ENCODE measurements at places on chromosomes 16 and 17.

DNA sequence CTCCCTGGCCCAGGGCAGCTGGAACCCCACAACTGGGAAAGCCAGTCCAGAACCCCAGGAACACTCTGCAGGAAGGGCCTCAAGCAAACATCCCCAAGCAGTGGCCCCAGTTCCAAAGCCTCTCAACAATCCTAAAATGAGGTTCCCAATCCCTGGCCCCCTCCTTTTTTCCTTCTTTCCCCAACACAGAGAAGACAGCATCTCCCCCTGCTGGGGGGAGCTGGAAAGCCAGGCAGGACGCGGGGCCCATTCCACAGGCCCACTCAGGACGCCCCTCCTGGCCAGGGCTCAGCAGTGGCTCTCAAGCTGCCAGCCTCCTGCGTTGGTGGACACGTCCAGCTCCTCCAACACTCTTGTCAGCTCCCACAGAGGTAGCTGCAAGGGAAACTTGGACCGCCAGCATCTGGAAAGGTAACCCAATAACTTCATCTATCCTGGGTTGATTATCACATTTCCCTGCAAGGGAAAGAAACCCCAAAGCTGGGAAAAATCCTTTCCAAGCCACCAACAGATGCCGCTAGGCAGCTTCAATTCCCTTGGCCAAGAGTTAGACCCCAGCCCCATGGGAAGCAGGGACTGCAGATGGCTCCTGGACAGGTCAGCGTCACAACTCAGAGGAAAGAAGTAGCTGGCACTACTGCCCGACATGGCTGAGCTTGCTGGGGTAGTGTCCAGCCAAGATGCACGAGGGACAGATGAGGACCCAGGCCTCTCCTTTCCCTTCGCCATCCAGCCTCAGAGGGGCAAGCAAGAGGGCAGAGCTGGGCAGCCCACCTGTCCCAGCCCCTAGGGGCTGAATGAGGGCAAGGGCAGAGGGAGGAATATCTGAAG is 7.6 kb downstream of the HDAC5 start:
- no peak for DNase-seq

GRCh38 chr16:84729716-84730320 is 30.0 kb downstream of the USP10 start:
- DNase-seq = no peak

DNA sequence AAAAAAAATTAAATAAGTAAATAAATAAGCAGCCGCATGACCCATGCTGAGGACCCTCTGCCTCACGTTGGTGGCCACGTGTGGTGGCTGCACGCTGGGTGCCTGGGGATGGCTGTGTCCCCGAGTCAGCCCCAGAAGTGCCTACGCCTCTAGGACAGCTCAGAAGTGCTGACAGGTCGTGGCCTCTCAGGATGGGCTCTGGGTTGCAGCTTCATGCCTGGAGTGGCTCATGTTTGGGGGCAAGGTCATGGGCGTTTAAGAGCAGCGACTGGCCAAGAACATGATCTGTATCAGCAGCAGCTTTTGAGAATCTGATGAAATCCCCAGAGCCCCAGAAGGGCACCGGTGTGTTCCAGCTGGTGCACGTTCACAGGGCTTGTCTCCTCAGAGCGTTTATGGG is 26.8 kb upstream of the CAPN15 start:
- no peak for DNase-seq

DNA sequence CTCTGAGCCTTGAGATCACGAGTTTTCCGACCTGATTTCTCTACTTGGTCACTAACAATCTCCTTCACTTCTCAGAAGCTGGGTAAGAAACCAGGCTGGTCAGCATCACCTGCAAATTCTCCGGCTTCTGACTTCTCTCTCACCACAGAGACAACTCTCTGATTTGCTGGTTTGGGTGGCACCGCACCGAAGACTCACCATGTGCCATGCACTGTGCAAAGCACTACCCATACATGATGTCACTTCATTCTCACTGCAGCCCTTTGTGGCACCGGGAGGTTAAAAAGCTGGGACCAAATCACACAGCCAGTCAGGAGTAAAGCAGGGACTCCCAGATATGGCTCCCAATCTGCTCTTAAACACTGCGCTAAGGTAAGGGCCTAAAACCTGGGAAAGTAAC is 647 bp downstream of the VAC14 start:
- DNase-seq = no peak

DNA sequence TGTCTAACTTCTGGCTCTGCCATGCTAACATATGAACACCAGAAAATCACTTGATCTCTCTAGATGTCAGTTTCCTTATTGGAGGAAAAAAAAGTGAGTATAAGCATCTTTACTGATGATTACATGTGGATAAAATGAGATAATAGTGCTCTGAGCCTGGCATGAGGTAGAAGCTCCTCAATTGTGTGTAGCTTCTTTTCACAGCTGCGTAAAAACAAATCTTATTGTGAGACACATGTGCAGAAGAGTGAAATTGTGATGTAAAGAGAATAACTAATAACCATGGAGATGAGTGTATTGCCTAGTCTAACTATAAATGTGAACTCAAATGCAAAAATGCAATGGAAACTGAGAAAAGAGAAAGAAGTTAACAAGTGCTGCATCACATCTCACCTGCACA is 44.7 kb downstream of the CDH11 start:
- DNase-seq = no peak

DNA sequence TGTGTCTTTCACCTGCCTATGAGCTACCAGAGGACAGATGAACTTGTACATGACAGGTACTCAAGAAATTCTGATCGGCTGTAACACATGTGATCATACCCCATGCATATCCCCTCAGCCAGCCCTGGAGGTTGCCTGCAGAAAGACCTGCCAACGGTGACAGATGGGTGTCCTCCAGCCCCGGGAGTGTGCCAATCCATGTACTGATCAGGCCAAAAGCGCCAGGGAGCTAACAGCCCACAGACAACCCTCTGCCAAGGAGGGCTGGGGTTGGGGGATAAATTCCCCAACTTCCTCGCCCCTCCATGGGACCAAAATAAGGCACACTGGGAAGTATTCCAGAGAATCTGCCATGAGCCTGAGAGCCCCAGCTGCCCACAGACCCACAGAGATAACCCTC is 189.4 kb downstream of the CCT6B start:
- no peak for DNase-seq

GRCh38 chr17:57404073-57404472 is 147.8 kb downstream of the MSI2 start:
- no peak for DNase-seq

DNA sequence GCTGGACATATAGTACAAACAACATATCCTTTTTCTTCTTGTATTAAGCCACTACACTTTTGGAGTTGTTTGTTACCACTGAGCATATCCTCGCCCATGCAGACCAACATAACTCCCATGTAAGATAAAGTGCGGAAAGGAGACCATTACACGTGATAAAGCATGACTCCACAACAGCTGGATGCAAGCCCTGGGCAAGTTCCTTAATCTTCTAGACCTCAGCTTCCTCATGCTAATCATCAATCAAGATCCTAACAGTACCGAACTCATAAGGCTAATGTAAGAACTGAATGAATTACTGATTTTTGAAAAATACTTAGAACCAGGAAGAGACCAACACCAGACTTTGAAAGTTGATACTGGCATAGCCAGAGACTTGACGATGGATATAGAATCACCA is 47.0 kb upstream of the GSG1L start:
- DNase-seq = no peak

GRCh38 chr16:50833929-50834328 is 92.0 kb downstream of the CYLD start:
- DNase-seq = no peak

DNA sequence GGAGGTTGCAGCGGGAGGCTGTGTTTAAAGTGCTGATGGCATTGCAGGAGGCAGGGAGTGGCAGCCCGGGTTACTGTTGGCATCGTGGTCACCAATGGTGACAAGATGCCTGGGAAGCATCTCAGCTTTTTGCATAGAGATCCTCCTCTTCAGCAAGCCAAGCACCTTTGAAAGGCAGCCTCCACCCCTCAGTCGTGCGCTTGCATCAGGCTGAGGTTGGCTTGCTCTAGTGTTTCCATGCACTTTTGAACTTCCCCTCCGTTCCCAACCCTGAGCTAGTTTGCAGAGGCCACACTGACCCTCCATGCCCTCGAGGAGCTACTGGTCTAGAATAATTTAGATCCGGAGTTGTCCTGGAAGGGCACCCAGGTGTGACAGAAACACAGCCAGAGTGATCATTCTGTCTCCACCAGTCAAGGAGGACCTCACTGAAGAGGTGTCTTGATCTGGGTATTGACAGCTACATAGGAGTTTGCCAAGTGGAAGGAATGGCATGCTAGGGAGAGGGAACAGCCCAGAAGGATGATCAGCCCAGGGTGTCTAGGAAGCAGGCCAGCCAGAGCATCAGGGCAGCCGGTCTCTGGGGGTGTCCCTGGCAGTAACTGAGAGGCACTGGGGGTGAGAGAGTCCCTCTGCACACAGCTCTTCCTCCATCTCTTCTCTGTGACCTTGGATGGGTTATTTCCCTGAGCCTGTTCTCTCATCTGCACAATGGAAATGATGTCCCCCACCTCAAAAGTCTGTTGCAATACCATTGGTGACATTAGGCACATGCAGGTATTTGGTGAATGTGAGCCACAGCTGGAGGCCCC is 7.7 kb downstream of the BEAN1 start:
- no peak for DNase-seq

DNA sequence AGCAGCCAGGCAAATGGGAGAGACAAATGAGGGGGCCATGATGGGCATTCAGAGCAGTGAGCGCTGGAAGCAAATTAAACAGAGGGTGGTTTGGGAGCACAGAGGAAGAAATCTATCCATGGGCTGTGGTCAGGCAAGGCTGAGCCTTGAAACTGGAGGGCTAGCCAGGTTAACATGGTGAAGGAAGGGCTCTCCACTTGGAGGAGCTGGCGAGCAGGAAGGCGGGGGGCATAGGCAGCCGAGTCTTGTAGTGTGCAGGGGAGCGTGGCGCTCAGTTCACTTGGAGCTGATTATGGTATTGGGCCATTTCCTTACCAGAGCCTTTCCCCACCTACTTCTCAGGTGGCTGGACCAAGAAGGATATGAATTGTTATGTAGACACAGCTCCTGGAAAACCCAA is 189.7 kb downstream of the SNX29 start:
- DNase-seq = no peak

GRCh38 chr17:2302778-2303203 is 794 bp downstream of the SMG6 start:
- peak; percentile 5 for DNase-seq

DNA sequence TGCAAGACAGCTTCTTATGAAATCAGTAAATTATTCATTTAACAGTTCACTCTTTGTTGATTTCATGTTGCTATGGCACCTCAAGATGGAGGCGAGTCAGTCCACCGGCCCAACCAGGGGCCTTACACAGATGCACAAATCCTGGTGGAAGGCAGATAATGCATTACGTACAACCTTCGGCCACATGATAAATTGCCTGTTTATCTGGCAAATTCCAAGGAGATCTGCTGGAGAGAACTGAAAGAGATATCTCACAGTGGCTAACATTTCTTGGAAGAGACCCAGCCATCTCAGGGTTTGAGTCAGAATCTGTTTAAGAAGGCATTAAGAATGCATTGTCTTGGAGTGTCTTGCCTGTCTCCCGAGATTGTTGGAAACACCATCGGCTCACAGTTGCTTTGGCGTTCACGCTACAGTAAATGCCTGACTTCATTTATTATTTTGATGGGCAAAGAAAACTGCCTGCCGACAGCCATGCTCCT is 225.6 kb downstream of the MSI2 start:
- DNase-seq = no peak

- no peak for DNase-seq
Observed at GRCh38 chr16:89491238-89491869, 993 bp upstream of the ANKRD11 start.

GRCh38 chr16:55480228-55480655 is 1.2 kb downstream of the MMP2 start:
- DNase-seq = no peak

DNA sequence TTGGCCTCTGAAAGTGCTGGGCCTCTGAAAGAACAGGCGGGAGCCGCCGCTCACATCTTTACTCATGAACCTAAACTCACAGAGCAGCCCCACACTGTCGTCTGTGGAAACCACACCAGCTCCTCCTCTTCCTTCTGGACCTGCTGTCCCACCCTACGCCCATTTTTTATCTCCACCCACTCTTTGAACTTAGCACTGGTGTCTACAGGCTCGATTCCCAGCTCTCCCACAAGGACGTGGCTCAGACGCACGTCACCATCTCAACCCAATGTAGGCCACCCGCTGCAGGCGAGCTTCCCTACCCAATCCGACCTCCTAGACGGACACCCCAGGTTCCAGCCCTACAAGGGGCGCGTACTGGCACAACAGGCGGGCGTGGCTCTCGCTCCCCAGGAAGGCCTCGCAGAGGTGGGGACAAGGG is 62.2 kb downstream of the NXN start:
- DNase-seq = no peak

- no peak for DNase-seq
Observed at GRCh38 chr16:51755577-51756355, 604.7 kb upstream of the SALL1 start.

GRCh38 chr16:50185005-50185505 is 31.9 kb downstream of the TENT4B start:
- DNase-seq = no peak

DNA sequence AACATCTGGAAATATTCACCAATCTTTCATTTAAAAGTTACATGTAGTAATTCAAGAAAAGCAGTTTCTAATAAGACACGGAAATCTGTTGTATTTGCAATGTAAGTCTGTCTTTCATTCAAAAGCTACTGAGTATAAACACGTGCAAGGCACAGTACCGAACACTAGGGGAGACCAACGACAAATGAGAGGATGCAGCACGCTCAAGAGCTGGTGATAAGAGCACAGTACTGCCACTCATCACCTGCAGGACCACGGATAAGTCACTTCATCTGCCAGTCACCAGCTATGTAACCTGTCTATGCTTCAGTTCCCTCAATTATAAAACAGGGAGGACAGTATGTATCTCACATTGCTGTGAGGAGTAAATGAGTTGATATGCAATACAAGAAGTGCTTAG is 67.1 kb downstream of the CLEC18A start:
- DNase-seq = peak; percentile 22

DNA sequence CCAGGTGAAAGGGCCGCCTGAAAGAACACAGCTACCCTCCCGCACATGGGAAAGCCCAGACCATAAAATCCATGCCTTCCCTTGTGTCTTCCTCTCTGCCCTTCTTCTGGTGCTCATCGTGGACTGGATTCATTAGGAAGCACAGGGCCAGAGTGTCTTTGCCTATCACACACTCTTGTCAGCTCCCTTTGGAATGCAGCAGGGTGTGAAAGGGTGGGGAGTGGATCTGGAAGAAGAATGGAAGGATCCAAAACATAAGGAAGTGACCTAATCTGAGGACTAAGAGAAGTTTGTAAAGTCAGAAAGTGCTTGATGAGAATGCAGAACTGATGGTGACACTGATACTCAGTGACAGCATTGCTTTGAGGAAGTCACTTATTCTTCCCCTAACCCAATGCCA is 1147.3 kb upstream of the GOT2 start:
- no peak for DNase-seq

DNA sequence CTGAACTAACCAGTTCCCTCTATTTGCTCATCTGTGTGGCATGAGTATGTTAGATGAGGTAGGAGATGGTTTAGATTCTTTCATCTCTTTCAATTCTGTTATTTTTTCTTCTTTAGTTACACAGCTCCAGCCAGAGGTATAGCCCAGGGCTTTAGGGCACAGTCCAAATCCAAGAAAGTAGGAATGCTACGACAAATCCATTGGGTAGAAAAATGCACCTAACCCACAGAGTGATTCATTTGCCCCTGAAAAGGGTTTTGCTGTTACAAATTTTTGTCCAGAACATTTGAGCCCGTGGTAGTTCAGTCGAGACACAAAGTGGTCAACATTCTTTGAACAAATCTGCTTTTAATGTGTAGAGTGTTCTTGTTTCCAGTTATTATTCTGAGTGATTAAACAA is 250.7 kb downstream of the HS3ST3A1 start:
- DNase-seq = no peak

GRCh38 chr17:17029938-17030337 is 12.3 kb upstream of the MPRIP start:
- DNase-seq = no peak
